H1 (cell line): ENCODE measurements at places on chromosomes 2 and 18. TPM values are rescaled to one million over a fixed set of nuclear protein-coding genes. Genes with fewer than 3 reads are reported as not detected.

DNA sequence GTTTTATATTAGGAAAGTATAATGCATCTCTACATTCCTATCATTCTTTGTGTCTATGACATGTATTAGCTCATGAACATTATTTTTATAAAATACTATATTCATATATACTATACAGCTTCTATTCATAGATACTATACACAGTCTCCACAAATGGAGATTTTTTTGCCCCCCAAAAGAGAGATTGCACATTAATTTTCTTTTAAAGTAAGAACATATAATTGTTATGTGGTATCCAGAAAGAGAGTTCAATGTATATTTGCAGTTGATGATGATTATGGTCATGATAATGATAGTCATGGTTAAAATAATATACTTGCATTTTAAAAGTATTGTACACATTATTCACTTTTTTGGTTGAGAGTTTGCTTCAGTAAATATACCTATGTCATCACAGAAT is 445.3 kb downstream of the DSC3 start:
- DNase-seq: no peak

DNA sequence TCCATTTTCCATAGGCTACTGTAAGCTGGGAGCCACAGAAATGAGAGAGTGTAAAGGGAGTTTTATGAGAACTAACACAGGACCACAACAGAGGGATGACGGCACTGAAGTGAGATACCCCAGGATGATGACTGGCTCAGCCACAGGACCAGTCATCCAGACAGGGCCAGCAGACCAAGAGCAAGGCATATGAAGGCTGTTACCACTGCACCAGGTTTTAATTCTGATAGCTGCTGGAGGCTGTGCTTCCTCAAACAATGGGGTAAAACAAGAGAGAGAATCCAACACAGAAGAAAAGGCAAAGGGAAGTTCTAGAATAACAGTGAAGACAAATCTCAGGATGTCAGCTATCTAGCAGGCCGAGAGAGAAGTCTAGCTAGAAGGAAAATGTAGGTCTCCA is 94.9 kb downstream of the BCL2 start:
- DNase-seq: no peak

- no peak for DNase-seq
These were observed 669.3 kb downstream of the NR4A2 start for GRCh38 chr2:155663265-155663664.

- DNase-seq: no peak
These were observed 101.8 kb upstream of the NPAS2 start for GRCh38 chr2:100718065-100718629.

AKAIN1 gene
- not detected in 2 replicates for total RNA-seq

- DNase-seq: no peak
These were observed 162.7 kb downstream of the PPP1R1C start for GRCh38 chr2:182148344-182148743.

GALR1 gene
- 0.98 and 1.6 TPM in 2 replicates for total RNA-seq

IL18RAP gene
- total RNA-seq: not detected in 2 replicates

GRCh38 chr18:61348230-61348629 is 15.0 kb downstream of the CDH20 start:
- DNase-seq: no peak
